ENCODE measurements at places on chromosomes 4 and X. TPM values are rescaled to one million over a fixed set of nuclear protein-coding genes. Genes with fewer than 3 reads are reported as not detected.

SPANXC gene
- total RNA-seq, result not detected

ITM2A gene
- total RNA-seq, result 152 TPM

XAGE1A gene
- not detected for total RNA-seq

RTL5 gene
- 7.1 TPM for total RNA-seq

CXXC4 gene
- 2.6 TPM for total RNA-seq

MTHFD2L gene
- total RNA-seq, result 19.2 TPM

RGN gene
- total RNA-seq, result 0.87 TPM

CLDN22 gene
- total RNA-seq, result not detected

ELOVL6 gene
- total RNA-seq, result 8.4 TPM

ZCCHC4 gene
- total RNA-seq, result 26.0 TPM

ADH1A gene
- 1.8 TPM for total RNA-seq

NKX3-2 gene
- total RNA-seq, result not detected

UGT2B11 gene
- not detected for total RNA-seq

STPG2 gene
- total RNA-seq, result 2.4 TPM

MBNL3 gene
- total RNA-seq, result 9.2 TPM

TEX13C gene
- total RNA-seq, result 0.21 TPM

ARHGEF38 gene
- total RNA-seq, result not detected

NEUROG2 gene
- not detected for total RNA-seq

SSX1 gene
- not detected for total RNA-seq

EPGN gene
- not detected for total RNA-seq

S100G gene
- not detected for total RNA-seq

CCNG2 gene
- 25.1 TPM for total RNA-seq

BGN gene
- 63.9 TPM for total RNA-seq

USP51 gene
- 1.3 TPM for total RNA-seq

NXF2 gene
- not detected for total RNA-seq

RENBP gene
- 28.8 TPM for total RNA-seq

SMR3B gene
- total RNA-seq, result not detected

NXF2B gene
- total RNA-seq, result not detected
